Osteocyte (in vitro differentiated cells): ENCODE measurements at places on chromosomes 1 and 21. TPM values are rescaled to one million over a fixed set of nuclear protein-coding genes. Genes with fewer than 3 reads are reported as not detected.

Gene NPL
- total RNA-seq = 4.0 and 4.2 TPM in 2 replicates

Gene COL11A1
- 592 and 632 TPM in 2 replicates for total RNA-seq

Gene TSTD1
- total RNA-seq = 0.73 TPM in 1 of 2 replicates, not detected in the other

Gene C1QA
- total RNA-seq = not detected in 2 replicates

Gene CCDC17
- total RNA-seq = 2.2 and 2.4 TPM in 2 replicates

Gene MORN1
- 10.9 and 12.7 TPM in 2 replicates for total RNA-seq

Gene PANK4
- 34.1 and 34.4 TPM in 2 replicates for total RNA-seq

Gene ELAVL4
- not detected in 2 replicates for total RNA-seq

Gene RAB7B
- 0.78 TPM in 2 replicates for total RNA-seq

Gene SLC45A1
- total RNA-seq = 2.9 and 3.2 TPM in 2 replicates

Gene TDRD5
- total RNA-seq = not detected in 2 replicates

Gene S100B
- not detected in 2 replicates for total RNA-seq

Gene L1TD1
- total RNA-seq = not detected in 2 replicates

Gene SPRR4
- total RNA-seq = not detected in 2 replicates

Gene ICOSLG
- total RNA-seq = 9.6 and 10.5 TPM in 2 replicates

Gene NGF
- total RNA-seq = 14.8 and 19.6 TPM in 2 replicates

Gene DMAP1
- 42.3 and 46.4 TPM in 2 replicates for total RNA-seq

Gene TNFRSF1B
- total RNA-seq = 3.7 and 7.4 TPM in 2 replicates

Gene LYPD8
- total RNA-seq = not detected in 2 replicates

Gene KCNJ9
- not detected in 2 replicates for total RNA-seq

Gene ZNF362
- 97.0 and 110 TPM in 2 replicates for total RNA-seq
